Cortex of kidney (tissue), 1 donor: ENCODE measurements at places on chromosomes 16 and 17.

GRCh38 chr16:11320170-11320569 lies 25.1 kb upstream of the RMI2 start:
- no peak for DNase-seq

DNA sequence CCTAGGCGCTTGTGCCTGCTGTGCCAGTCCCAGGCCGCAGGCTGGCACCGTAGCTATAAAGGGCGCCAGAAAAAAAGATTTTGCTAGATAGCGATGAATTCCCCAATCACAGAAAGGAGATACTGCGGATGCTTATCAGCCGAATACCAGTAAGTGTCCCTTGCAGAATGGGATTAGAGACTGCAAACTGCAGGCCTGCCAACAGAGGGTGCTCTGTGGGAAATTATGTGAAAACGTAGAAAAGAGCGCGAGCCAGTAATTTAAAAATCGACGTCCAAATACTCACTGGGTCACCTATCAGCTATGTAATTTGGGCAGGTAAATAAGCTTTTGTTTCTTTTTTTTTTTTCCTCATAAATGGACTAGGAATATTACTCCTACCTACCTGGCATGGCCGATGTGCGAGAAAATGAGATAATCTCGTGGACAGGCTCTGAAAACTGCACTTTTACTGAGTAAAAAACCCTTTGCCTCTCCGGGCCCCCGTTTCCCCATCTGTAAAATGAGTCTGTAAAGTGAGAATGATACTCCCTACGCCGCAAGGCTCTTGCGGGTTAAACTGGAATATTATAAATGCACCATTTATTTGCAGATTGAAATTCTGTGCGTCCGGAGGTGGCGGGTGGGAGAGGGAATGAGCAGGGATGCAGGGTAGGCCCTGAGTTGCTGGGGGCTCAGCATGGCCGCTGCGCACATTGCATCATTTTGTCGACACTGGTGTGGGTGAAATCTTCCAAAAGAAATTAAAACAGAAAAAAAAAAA lies 1.2 kb upstream of the COG1 start:
- DNase-seq, result no peak

GRCh38 chr17:47742319-47743181 lies 9.5 kb downstream of the TBX21 start:
- DNase-seq, result no peak

GRCh38 chr16:2005646-2006045 lies 4.0 kb downstream of the ZNF598 start:
- DNase-seq, result no peak

DNA sequence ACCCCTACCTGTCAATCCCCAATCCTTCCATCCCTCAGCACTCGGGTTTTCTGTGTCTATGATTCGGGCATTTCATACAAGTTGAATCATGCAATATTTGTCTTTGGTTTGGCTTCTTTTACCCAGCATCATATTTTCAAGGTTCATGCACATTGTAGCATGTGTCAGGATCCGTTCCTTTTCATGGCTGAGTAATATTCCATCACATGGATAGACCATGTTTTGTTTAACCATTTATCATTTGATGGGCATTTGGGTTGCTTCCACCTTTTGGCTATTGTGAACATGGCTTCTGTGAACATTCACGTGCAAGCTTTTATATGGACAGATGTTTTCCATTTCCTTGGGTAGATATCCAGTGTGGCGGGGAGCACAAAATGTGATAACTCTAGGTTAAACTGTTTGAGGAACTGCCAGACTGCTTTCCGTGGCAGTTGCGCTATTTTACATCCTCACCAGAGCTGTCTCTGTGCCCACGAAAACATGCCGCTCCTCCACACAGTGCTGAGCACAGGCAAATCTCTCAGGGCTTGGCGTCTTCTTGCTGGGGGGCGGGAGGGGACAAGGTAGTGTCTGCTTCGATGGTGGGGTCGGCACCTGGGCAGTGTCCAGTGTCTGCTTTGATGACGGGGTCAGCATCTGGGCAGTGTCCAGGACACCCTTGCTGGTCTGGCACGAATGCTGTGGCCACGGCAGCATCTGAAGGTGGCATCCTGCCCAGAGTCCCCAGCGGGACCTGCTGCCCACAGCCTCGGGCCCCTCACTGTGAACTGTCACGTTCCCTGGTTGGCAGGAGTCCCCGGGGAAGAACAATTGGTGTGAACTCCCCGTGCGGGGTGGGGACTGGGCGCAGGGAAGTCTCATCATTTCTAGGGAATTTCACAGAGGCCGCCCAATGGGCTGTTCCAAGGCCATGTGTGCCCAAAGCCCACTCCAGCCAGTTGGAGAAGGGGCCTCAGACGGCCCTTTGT lies 32.4 kb upstream of the JPH3 start:
- DNase-seq, result no peak

DNA sequence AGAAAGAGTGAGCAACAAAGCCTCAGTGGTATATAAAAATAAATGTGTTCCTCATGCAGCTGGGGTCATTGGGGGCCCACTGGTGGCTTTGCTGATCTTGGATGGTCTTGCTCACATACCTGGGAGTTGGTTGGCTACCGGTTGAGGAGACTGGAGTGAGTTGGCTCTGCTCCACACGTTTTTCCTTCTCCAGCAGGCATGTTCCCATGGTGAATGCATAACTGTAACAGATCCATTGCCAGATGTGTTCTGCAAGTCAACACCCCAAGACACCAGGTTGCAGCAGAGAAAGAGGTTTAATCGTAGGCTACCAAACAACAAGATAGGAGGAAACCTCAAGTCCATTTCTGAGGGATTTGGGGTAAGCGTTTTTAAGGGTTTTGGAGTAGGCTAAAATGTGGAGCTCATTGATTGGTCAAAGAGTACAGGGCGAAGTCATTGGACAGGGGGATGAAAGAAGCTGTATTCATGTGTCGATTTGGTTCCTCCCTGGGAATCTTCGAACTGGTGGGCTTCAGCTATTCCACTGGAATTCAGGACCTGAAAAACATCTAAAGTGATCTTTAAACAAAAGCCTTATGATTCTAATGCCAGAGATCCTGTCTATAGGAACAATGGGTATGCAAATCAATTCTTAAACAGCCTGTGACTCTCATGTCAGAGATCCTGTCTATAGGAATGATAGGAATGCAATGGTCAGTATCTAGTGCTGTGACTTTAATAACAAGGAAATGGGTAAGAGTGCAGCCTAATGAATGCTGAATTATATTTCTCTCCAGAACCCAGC lies 467.5 kb upstream of the C16orf82 start:
- DNase-seq, result no peak

DNA sequence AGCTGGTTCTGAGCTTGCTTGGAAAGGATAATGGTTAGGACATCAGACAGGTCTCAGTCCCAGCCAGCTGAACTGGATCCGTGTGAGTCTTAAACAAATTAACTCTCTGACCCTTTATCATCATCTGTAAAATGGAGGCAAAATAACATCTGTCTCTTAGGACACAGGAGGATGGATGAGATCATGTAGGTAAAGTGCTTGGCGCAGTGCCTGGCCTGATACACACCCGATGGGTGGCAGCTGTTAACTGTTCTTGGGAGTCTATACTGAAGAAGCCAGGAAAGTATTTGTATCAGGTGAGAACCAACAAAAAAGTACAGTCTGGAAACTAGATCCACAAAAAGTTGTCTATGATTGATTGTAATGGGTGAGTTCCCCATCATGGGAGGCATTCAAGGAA lies 188.6 kb downstream of the C16orf78 start:
- DNase-seq, result no peak

GRCh38 chr17:10618202-10618635 lies 38.9 kb downstream of the MYH3 start:
- DNase-seq, result no peak

GRCh38 chr17:30228011-30228410 lies 7.5 kb downstream of the SLC6A4 start:
- no peak for DNase-seq

DNA sequence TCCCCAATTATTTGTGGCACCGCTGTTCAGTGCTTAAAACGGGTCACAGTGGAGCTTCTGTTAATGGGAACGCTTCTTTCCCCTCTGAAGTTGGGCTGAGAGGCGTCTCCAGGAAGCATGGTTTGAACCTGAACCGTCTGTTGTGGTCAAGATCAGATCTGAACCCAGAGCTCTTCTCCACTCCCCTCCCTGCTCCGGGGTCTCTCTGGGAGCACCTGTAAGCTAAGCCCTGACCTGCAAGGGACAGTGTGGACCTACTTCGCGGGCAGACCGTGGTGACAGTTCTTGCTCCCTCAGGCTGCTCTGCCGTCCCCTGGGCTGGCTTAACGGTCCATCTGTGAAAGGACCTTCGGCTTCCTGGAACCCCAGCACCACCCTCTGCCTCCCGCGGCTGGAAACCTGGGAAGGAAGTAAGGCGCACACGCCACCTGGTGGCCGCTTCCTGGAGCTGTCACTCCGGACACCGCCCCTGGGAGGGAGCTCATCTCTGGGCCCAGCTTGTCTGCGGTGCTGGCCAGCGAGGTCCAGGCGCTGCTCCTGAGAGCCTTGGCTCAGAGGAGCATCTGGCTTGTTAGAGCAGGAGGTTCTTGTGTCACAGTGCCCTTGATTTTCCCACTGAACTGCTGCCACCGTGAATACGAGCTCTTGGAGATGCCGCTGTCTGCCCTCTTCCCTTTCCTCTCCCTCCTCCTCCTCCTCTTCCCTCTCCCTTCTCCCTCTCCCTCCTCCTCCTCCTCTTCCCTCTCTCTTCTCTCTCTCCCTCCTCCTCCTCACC lies 518.5 kb upstream of the EEF2KMT start:
- no peak for DNase-seq

GRCh38 chr17:58756246-58757161 lies 850 bp downstream of the PPM1E start:
- no peak for DNase-seq

- no peak for DNase-seq
These were observed 37.5 kb upstream of the TOM1L1 start for GRCh38 chr17:54863176-54863575.

DNA sequence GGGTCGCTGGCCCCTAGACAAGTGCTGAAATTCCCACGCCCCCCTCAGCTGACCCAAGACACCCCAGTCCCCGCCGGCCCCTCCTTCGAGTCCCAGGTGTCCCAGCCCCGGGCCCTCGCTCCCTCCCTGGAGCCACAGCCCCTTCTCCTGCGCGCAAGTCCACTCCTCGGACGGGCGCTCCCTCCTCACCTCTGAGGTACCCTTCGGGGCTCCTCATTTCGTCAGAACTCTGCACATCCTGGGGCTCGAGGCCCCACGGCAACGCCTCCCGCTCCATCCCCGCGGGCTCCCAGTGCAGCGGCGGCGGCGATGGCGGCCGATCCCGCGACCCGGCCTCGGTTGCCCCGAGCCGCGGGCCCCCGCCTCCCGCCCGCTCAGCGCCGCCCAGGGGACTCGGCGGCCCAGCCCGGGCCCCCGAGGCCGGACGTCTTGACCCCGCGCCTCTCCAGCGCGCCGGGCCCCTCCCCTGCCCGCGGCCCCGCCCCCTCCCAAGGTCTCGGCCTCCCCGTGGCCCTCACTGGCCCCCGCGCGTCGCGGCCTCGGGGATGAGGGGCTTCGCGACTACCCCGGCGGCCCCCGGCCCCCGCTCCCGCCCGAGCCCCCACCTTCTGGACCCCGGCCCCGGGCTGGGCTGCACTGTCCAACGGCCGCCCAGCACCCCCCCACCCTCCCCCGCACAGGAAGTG lies at the start of gene ZNF768:
ZNF768 (minus strand) TSS at position 430 of the 686 bp plus-strand sequence; CDS start at position 277, 153 bp downstream.
- no peak for DNase-seq

DNA sequence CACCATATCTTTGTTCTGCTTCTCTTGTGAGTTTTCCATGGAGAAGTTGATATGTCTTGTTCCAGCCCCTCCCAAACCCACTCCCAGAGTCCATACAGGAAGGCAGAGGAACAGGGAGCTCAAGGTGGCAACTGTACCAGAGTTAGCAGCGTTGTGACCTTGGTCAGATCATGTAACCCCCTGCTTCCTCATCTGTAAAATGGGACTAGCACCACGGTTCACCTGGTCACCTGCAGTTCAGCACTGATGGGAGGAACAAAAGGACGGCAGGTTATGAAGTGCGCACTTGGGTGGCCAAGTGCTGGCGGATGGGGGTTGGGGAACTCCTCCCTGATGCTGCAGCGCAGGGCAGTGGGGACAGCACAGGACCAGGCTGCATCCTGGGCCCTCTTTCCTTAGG lies 7.7 kb upstream of the NEUROD2 start:
- no peak for DNase-seq

GRCh38 chr16:65601781-65602180 lies 479.9 kb upstream of the CDH11 start:
- no peak for DNase-seq

GRCh38 chr16:8905795-8906591 lies 23.8 kb downstream of the LITAFD start:
- no peak for DNase-seq

DNA sequence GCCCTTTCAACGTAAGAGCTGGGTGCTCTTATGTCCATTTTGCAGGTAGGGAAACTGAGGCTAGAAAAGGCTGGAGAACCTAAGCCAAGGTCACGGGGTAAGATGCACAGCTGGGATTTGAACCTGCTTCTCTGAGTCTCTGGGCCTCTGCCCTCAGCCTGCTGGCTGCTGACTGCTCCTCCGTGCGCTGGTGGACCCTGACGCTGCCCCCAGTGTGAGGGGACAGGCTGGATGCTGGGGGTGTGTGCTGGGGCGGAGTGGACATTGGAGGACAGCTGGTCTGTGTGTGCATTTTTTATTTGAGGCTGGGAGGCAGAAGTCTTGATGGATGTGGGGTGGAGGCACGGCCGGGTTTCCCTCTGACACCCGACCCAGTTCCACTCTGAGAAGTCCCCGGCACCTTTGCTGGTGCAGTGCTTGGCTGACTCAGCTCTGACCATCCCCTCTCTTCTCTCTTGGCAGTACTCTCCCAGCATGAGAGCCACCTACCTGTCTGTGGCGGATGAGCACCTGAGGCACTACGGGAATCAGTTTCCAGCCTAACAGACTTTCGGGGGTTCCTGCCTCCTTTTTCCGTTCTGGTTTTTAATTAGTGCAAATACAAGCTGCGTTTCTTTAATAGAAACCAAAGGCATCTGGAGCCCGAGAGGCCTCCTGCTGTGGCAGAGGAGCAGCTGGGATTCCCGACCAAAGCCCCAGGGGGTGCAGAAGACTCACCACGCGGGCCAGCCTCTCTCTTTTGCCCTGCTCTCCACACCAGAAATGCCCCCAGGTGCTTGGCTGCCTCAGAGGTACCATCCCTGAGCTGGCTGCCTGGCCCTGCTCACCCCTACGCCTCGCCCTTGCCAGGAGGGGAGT lies 14.1 kb upstream of the DNAI2 start:
- DNase-seq, result no peak

GRCh38 chr17:4537451-4538235 lies 17.5 kb downstream of the MYBBP1A start:
- DNase-seq, result no peak

DNA sequence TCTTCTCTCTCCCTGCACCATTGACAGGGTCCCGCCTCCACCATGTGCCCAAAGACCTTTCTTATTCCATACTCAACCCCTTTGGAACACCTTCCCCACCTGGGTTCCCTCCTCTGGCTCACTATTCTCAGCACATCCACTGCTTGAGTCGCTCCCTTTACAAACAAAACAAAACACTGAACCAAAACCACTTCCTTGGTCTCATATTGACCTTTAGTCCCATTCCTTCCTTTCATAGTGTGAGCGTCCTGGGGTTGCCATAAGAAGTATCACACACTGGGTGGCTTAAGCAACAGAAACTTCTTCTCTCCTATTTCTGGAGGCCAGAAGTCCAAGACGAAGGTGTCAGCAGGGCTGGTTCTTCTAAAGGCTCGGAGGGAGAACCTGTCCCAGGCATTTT lies 6.1 kb upstream of the TNRC6C start:
- DNase-seq, result no peak
